ENCODE measurements at places on chromosomes 16 and 17. TPM values are rescaled to one million over a fixed set of nuclear protein-coding genes. Genes with fewer than 3 reads are reported as not detected.

The TBX2 gene
- not detected for total RNA-seq

The PRAC2 gene
- total RNA-seq: not detected

The TNFRSF17 gene
- total RNA-seq: not detected

The HBA2 gene
- total RNA-seq: not detected

The PPP1R1B gene
- total RNA-seq: 0.16 TPM

The JUP gene
- 0.39 TPM for total RNA-seq

The CAVIN1 gene
- total RNA-seq: 0.11 TPM

The TMEM88 gene
- 1.8 TPM for total RNA-seq

The ABCC12 gene
- total RNA-seq: not detected

The CCR7 gene
- total RNA-seq: 287 TPM

The CLEC18C gene
- not detected for total RNA-seq

DNA sequence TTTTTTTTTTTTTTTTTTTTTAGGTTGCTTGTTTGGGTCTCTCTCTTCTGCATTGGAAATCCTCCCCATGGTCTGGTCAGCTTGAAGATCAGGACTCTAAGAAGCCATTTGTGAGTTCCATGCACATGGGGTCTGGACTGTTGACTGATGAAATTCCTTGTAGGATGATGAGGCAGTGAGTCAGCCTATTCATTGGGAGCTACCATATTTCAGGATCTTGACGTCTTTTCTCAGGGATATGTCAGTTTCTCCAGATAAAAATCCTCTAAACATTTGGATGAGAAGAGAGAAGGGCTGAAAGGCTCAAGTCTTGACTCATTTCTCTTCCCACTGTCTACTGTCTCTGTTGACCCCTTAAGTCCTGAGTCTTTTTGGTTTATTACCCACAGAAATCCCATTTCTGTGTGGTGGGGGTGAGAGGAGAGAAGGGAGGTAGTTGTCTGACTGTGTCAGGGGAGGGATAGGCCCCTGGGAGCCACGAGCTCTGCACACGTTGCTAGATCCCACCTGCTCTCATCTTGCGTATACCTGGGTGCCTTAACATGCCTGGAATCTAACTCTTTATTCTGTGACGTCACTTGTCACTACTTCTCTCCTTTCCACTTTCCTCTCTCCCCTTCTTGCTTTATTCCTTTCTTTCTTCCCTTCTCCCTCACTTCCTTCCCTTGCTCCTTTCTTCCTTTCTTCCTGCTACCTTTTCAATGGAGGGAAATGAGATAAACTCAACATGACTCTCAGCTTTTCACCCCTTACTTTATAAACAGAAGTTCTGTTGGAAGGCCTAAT, 333.1 kb upstream of the XYLT1 start:
- no peak for DNase-seq

DNA sequence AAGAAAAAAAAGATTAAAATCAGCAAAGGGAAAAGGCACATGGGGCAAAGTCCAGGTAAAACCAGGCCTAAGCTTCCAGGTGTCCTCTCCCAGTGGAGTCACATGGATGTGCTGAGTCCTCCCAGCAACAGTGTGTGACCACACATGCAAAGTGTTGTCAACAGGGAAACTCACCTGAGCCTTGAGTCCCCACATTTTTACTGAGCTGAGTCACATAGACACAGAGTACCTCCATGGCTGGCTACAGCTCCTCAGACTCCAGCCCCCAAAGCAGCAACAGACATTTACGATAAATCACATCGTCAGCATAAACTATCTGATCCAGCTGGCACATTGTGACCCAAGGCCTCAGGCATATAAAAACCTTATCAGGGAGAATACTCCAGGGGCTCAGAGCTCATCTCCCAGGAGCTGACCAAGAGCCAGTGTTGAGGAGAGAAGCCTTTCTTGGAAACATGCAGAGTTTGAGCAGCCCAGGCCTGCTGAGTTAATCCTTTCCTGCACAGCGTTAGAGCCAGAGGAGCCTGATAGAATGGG, 20.5 kb downstream of the ERCC4 start:
- DNase-seq: no peak

GRCh38 chr17:48564188-48565021, 13.7 kb downstream of the HOXB4 start:
- DNase-seq: no peak

DNA sequence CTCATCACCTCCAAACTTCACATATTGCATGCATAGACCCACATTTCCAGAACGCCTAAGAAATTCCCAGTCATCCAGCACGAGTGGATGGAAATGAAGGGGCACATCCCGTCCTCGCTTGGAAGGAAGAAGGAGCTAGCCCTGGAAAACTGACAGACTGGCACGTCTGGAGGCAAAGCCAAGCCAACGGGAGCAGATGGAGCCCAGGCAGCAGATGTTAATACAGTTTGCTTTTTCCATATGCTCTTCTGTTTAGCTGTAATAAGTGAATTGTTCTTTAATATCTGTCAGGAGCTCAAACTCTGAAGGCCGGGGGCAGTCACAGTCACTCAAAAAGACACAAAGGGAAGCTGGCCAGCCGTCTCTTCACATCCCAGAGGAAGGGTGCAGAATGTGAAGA, 187.7 kb downstream of the XYLT1 start:
- DNase-seq: no peak

DNA sequence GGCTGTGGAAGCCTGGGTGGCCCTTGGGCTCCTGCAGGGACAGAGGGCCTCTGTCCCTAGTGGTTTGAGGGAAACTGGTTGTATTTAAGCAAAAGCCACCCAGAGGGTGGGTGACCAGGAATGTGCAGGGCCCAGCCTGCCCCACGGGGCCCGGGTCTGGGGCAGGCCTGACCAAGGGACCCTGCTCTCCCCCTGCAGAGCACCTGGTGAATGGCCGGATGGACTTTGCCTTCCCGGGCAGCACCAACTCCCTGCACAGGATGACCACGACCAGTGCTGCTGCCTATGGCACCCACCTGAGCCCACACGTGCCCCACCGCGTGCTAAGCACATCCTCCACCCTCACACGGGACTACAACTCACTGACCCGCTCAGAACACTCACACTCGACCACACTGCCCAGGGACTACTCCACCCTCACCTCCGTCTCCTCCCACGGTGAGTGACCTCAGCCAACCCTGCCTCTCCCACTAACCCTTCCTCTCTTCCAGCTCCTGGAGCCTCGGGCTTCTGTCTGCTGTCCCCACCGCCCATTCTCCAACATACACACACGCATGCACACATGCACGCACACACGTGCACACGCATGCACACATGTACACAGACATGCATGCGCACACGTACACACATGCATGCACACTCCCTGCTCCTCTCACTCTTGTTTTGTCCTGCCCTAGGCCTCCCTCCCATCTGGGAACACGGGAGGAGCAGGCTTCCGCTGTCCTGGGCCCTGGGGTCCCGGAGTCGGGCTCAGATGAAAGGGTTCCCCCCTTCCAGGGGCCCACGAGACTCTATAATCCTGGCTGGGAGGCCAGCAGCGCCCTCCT, 10.4 kb downstream of the GALK1 start:
- DNase-seq: no peak

GRCh38 chr17:31533546-31534155, 142.2 kb downstream of the RAB11FIP4 start:
- DNase-seq: no peak

GRCh38 chr16:88444826-88445582, 8.1 kb upstream of the ZFPM1 start:
- no peak for DNase-seq

GRCh38 chr16:57863434-57864160, 61.3 kb upstream of the KIFC3 start:
- no peak for DNase-seq

DNA sequence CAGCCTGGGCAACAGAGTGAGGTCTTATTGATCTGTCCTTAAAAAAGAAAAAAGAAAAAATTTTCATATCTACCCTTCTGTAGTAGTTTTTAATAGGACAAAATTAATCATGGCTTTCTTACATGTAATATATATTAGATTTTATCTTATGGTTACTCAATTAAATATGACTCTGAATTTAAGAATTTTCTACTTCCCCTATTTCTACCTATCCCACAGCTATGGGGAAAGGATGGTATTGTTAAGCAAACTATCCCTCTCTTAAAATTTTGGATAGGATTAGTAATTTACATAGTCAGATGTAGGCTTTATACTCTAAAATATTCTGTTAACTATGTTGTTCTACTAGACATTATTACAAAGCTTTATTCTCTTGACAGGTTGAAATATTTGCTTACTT, 62.5 kb downstream of the NQO1 start:
- no peak for DNase-seq

- no peak for DNase-seq
Measured at GRCh38 chr17:56114469-56114868, 38.8 kb upstream of the ANKFN1 start.

GRCh38 chr17:80864751-80865150, 126.9 kb upstream of the CHMP6 start:
- no peak for DNase-seq

- DNase-seq: no peak
Measured at GRCh38 chr17:56305007-56305406, 151.7 kb downstream of the ANKFN1 start.

GRCh38 chr16:85573045-85573695, 40.0 kb upstream of the GSE1 start:
- no peak for DNase-seq

DNA sequence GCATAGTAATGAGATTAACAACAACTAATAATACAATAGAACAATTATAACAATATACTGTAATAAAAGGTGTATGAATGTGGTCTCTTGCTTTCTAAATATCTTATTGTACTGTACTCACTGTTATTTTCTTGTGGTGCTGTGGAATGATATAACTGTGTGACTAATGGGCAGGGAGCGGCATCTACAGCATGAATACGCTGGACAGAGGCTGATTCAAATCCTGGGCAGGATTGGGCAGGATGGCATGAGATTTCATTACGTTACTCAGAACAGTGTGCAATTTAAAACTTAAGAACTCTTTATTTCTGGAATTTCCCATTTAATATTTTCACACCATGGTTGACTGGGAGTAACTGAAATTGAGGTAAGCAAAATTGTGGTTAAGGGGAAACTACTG, 1239.8 kb upstream of the GOT2 start:
- DNase-seq: no peak

- no peak for DNase-seq
Measured at GRCh38 chr17:21476867-21477266, 100.7 kb downstream of the KCNJ12 start.

DNA sequence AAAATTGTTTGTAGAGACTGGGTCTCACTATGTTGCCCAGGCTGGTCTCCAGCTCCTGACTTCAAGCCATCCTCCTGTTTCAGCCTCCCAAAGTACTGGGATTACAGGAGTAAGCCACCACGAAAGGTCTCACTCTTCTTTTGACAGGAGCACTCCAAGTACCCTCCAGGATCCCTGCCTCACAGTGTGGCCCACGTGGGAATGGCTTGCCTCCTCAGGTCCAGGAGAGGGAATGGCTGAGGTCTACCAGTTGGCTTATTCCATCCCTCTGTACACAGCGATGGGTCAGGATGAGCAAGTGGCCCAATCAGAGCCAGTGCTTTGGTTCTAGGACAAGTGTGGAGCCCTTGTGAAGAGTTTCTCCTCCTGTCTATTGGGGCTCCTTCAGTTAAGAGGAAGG, 73.7 kb upstream of the ZNF423 start:
- DNase-seq: no peak

GRCh38 chr17:17372856-17373520, 69.8 kb downstream of the NT5M start:
- DNase-seq: no peak

DNA sequence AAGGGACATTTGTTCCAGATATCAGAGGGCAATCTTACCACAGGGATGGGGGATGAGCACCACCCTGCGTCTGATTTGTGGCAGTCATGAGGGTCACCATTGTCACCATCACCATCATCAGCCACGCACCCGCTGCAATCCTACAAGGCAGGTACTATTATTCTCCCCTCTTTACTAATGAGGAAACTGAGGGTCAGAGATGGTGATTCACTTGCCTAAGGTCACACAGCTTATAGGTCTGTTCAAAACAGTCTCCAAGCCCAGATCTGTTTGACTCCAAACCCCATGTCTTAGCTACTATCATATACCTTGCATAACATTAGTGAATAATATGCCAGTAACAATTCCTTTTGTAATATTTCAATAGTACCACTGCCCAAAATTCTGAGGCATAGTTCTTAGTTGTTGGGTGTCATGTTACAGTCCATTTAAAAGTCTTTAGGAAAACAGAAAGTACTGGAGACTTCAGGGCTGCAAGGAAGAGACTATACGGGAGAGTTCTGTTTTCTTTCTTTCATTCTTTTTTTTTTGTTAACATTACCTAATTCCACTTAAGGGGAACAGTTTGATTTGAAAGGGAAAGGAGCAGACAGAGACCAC, 166.4 kb downstream of the C16orf95 start:
- DNase-seq: no peak

DNA sequence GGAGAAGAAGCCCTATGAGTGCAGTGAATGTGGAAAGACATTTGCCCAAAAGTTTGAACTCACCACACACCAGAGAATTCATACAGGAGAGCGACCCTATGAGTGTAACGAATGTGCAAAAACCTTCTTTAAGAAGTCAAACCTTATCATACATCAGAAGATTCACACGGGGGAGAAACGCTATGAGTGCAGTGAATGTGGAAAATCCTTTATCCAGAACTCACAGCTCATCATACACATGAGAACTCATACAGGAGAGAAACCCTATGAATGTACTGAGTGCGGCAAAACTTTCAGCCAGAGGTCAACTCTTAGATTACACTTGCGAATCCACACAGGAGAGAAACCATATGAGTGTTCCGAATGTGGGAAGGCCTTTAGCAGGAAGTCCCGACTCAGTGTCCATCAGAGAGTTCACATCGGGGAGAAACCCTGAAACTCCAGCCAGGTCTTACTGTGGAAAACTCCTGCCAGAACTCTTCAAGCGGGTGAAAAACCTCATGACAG, 21.6 kb downstream of the ZFP1 start:
- no peak for DNase-seq

- DNase-seq: no peak
Measured at GRCh38 chr17:74296548-74296936, 22.5 kb downstream of the DNAI2 start.

DNA sequence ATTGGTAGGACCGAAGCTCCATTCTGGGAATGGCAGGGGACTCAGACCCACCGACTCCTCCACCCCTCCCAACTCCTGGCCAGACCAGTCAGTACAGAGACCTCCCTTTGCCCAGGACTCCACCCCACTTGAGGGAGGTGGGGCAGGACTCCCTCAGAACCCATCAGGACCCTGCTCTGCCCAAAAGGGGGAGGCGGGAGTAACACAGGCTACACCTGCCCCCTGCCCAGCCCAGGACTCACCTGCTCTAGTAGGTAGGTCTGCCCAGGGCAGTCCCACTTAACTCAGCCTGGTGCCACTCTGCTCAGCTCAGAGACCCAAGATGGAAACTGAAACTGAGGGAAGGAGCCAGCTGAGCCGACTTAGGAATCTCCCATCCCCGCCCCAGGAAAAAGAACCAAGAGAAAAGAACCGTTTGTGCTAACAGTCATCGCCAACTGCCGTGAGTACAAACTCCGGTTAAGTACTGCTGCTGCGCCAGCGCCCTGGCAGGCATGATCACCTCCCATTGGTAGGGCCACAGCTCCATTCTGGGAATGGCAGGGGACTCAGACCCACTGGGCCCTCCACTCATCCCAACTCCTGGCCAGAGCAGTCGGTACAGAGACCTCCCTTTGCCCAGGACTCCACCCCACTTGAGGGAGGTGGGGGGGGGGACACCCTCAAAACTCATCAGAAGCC, 503 bp downstream of the DHX58 start:
- no peak for DNase-seq

All from activated naive CD4-positive, alpha-beta T cell treated with anti-CD3 and anti-CD28 coated beads, Interleukin-2, amount 50 U/mL, for 72 hours (primary cell).